Daoy (cell line): ENCODE measurements at places on chromosomes 7 and 10.

GRCh38 chr7:142459551-142459963 lies 201.7 kb upstream of the PRSS58 start:
- peak; percentile 79 for DNase-seq

DNA sequence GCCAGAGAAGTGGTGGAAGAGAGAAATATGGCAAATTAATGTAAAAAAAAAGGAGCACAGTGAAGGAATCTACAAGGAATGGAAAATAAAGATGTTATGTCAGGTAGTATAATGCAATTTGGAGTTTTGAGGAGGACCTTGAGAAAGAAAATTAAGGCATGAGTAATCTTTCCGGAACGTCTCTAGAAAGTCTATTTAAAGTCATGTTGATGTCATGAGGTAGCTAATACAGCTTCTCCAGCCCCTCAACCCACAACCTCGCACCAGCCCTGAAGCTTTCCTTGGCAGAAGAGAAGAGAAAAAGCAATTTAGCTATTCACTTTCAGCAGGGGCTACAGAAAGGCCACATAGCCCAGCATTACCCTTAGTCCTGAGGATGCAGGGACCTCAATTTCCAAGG lies 22.5 kb downstream of the TRDMT1 start:
- peak; percentile 42 for DNase-seq

DNA sequence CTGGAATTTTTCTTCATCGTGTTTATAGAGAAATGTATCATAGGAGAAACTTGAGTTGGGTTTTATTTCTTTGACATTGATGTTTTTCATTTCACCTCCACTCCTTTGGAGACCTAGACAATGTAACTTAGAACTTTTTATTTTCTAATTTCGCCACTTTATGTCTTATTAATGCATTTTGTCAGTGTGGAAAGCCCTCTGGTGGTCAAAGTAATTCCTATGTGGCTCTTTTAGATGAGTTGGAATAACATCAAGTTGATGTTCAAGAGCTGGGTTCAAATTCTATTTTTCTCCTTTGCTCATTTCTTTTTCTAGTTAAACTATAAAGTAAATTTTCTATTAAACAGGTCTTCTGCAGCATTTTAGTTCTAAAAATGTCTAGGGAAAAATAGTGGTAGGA lies 478.6 kb downstream of the LRMDA start:
- DNase-seq = no peak

- no peak for DNase-seq
These were observed 63.1 kb downstream of the MTPAP start for GRCh38 chr10:30285970-30286369.

DNA sequence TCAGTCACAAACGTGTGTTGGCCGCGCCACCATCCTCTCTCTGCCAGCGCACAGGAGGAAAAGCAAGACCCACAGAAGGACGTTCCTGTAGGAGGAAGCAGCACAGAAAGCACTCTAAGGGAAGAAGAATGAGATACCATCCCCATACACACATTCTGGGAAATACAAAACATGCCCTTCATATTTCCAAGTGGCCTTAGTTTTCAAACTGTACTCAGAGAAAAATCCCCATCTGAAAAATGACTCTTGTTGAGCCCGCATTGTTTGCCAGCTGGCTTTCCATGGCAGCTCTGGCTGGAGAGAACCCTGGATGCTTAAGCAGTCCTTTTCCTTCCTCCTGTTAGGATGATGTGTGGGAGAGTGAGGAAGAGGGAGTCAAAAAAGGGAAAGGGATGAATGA lies 33.1 kb downstream of the MTURN start:
- no peak for DNase-seq

- DNase-seq = no peak
These were observed 112.1 kb downstream of the PRKG1 start for GRCh38 chr10:51186361-51186760.

DNA sequence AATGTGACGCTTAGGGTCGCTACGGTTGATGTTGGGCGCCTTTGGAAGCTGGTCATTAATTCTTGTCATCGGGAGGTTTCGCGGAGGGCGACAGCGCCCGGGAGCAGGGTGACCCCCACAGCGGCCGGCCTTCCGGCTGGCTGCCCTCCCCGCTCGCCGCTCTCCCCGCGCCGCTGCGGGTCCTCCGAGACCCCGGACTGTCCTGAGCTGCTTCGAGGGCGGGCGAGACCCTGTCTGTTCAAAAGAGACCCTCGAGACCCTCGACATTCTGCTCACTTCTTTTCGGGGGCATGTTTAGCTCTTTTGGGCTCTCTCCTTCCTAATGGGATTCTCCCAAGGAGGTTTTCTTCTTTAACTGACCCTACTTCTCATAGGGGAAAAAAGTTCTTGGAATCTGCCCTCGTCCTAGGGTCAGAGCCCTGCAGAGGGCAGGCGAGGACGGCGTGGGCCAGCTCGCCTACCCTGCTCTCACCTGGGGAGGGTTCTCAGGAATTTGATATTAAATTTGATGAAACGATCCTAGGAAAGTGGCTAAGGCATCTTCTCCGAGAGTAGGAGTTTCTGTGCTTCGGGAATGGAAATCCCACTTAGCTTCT lies 257.0 kb downstream of the OTUD1 start:
- DNase-seq = no peak

GRCh38 chr10:44369296-44369695 lies 15.6 kb downstream of the CXCL12 start:
- DNase-seq = no peak

- no peak for DNase-seq
These were observed 127.1 kb downstream of the CREB5 start for GRCh38 chr7:28539289-28539981.

GRCh38 chr10:70890917-70891431 lies 2.6 kb upstream of the PCBD1 start:
- no peak for DNase-seq

DNA sequence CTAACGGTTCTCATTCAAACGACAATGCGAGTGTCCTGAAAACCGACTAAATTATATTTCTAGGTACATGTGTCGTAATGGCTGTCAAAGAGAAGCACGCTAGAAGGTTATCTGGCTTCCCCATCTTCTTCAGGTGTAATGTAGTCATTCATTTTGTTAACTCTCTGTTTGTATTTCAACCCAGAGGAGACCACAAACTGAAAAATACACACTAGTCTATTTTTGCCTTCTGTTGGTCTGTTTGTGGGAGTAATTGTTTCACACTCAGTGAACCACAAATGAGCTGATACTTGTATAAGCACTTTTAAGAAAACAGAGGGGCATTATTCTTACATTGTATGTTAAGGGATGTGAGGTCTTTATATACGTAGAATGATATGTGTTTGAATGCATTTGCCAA lies 305.9 kb downstream of the GATA3 start:
- no peak for DNase-seq

DNA sequence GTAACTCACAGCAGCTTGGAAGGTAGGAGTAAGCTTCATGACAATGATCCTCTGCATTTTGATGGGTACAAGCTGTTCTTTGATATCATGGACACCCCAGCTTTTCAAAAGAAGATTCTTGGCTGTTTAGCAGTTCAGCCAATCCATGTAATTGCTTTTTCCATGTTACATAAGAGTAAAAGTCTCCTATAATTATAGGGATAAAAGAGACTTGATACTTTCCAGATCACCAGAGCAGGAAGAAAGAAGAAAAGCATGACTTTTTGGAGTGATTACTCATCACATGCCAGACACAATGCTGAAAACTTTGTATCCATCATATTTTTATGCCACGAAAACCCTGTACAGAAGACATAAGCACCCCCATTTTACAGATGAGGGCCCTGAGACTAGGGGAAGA lies 1049.7 kb downstream of the NRG3 start:
- DNase-seq = no peak

- DNase-seq = peak; percentile 58
These were observed 159.5 kb upstream of the KLF14 start for GRCh38 chr7:130893441-130893894.

GRCh38 chr10:5810225-5810624 lies 3.0 kb downstream of the GDI2 start:
- no peak for DNase-seq

- DNase-seq = no peak
These were observed 243.0 kb upstream of the FZD8 start for GRCh38 chr10:35885076-35885475.

DNA sequence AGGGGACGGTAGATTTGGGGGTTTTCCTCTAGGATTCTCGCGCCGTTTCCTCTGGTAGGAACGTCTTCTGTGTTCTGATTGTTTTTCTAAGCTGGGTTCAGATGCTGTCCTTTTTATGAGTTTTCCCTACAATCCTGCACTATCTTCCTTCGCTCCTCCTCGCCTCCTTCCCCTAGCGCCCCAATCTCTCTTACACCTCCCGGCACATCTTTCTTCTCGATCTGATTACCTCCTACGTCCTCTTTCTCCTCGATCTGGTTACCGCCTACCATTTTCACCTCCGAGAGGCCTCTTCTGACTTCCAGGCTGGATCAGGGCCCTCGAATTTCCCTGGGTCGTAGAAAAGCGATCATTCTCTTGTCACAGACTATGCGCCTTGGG lies 413 bp downstream of the BUD31 start:
- no peak for DNase-seq

DNA sequence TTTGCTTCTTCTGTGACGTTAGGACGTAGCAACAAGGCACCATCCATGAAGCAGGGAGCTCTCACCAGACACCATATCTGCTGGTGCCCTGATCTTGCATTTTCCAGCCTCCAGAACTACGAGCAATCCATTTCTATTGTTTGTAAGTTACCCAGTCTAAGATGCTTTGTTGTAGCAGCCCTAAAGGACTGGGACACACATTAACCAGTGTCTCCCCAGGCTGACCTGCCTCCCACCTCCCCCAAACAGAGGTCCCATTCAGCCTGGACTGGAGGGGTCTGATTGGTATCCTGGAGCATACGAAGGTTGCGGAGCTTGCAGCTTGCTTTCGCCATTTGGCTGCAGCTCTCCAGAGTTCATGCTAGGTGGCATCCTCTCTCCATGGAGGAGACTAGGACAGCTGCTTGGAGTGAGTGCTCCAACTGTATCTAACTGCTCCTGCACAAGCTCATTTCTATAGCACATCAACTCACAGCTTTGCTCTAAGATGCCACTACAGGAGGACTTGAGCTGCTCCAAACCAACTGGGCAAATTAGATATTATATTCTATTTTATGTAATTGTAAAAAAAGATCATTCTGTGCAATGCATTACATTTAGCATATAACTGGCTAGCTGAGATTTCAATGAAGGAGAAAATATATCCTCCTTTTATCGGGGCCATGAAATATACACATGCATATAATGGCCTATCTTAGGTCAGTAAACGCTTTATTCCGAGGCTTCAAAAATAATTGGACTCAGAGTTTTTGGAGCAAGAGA lies 8.0 kb upstream of the GRK5 start:
- peak; percentile 73 for DNase-seq

DNA sequence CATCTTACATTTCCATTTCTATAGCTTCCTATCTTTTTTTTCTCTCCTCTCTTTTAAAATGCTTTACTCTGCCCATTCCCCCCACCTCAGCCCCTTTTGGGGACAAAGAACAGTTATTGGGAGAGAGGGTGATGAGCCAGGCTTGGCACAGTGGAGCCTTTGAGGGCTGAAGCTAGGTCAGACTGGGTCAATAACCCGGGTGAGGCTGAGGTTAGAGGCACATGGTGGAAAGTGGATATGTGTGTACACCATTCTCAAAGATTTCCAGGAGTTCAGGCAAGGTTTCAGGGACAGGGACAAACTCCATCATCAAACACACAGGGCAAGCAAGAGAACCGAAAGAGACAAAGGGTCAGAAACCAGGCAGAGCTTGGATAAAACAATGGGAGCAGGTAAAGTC lies 11.5 kb downstream of the ABCB4 start:
- DNase-seq = no peak

DNA sequence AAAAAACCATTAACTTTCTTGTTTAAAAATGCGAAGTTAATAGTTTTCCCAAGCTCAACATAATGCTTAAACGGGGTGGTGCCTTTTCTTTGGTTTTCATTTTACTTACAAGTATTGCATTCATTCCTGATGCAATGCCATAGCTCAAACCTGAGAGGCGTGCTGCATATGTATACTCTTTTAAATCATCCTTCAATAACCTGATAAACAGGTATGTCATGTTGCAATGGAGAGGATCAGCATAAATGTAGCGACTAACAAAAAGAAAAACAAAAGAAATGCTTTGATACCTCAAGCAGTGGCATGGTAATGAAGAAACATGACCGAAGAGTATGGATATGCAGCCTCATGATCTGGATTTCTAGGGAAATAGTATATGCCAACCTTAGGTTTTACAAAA lies 95.4 kb downstream of the IDE start:
- DNase-seq = no peak

GRCh38 chr7:55237156-55237893 lies 127.8 kb upstream of the LANCL2 start:
- DNase-seq = no peak

DNA sequence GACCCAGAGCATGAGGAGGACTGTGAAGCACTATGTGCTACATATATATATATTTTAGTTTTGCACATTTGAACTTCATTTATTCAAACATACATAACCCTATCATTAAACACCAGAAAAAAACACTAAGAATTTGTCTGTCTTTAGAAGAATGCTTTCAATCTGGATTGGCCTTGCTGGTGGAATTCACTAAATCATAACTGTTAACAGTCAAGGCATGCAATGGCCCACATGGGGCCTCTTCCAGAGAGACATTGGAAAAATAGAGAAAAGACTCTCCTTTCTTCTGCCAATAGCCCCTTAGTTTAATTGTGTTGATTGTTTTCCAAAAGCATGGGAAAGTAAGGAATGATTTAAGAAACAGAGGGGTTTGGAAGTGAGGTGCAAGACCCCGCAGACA lies 77.9 kb downstream of the MRPL32 start:
- no peak for DNase-seq

GRCh38 chr7:21355406-21355874 lies 72.4 kb upstream of the SP4 start:
- no peak for DNase-seq

- no peak for DNase-seq
These were observed 12.2 kb upstream of the SLC35B4 start for GRCh38 chr7:134328900-134329299.

DNA sequence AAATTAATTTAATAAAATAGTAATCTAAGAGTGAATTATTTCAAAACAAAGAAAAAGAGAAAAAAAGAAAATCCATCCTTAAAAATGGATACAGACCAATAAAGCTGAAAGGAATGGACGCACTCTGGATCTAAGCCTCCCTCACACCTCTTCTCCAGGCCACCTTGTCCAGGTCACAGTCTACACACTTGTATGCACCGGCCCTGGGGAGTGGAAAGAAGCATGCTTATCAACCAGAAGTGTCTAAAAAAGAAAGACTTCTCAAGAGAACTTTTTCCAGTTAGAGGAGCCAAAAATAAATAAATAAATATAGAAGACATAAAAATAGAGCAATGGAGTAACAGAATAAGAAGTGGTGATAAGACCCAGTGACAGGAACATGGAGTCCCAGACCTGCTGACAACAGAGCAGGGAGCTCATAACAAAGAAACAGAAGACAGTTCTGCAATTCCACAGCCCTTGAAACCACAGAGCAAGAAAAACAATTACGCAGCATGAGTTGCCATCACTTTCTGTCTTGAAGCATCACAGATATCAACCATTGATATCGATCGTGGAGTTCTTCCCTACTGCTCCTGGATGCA lies 311.7 kb upstream of the NFE2L3 start:
- no peak for DNase-seq

DNA sequence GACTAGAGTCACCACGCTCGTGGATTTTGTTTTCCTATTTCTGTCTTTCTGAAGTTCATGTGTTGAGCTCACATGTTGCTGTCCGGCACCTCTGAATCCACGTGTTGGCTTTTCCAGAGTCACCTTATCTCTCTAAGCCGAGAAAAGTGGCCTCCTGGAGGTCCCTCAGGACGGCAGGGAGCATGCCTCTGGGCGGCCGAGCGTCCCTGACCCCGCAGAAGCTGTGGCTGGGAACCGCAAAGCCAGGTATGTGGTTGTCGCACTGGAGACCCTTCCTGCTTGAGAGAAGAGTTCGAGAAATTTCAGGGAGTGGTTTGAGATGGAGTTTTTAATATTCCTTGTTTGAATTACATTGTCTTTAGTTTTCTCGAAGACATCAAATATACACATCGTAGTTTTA lies 12.6 kb downstream of the IQCE start:
- no peak for DNase-seq
